Frontal cortex (tissue), 4 donors: ENCODE measurements at places on chromosomes 7 and 10. TPM values are rescaled to one million over a fixed set of nuclear protein-coding genes. Genes with fewer than 3 reads are reported as not detected.

- no peak for DNase-seq
Measured at GRCh38 chr10:5691786-5692185, 7.1 kb downstream of the TASOR2 start.

- DNase-seq: no peak
Measured at GRCh38 chr10:84097787-84098353, 41.4 kb upstream of the GHITM start.

GRCh38 chr10:122450353-122450990 lies 4.0 kb upstream of the ARMS2 start:
- no peak for DNase-seq

DNA sequence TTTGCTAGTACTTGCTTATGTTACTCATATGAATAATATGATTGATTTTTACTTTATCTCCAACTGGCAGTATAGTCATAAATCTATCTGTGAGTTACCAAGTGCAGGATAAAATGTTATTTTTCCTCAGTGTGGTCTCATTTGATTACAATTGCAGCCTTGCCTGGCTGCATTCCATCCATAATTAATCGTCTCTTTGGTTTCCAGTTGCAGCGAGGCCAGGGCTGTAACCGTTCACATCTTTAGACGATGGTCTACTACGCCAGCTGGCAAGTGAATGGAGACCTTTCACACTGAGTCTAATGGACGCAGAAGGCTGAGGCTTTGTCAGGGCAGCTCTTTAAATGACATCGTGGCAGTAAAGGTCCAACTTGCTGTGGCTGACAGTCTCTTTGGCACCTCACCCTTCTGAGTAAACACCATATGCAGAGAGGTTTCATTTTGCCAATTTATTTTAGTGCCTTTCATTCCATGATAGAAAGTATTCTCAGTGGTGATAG lies 84.0 kb downstream of the ARL4A start:
- no peak for DNase-seq

- no peak for DNase-seq
Measured at GRCh38 chr7:104414216-104414615, 85.8 kb downstream of the LHFPL3 start.

- no peak for DNase-seq
Measured at GRCh38 chr7:18018296-18019215, 9.1 kb downstream of the PRPS1L1 start.

GRCh38 chr10:100970914-100971811 lies 1.9 kb downstream of the SEMA4G start:
- DNase-seq: peak; percentile 5

DNA sequence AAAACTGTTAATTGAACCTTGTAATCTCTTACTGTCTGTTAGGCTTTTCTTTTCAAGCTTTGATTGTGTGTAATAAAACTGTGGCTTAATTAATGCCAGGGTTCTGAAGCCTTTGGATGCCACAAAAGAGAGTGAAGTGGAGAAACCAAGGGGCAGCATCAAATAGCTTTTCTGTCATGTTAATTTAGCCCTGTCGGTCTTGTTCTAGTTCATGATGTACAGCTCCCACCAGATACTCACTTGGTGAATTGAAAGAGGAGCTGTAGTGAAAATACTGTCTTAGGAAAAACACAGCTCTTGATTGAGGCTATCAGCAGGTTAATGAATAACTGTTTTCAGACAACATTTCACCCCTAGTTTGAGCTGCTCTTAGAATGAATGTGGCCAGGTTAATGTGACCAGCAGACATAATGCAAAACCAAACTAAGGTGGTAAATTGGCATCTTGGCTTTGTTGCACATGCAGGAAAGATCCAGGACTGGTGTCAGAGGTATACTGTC lies 94.2 kb downstream of the POLL start:
- no peak for DNase-seq

The CACNA2D1 gene
- total RNA-seq: 197 TPM
